CD4-positive, alpha-beta T cell treated with Interleukin-2 at 100 ng/mL for 4 hours (primary cell): ENCODE measurements at places on chromosomes 1 and 21.

- DNase-seq: no peak
These were observed 19.4 kb upstream of the TTC4 start for GRCh38 chr1:54696262-54696661.

GRCh38 chr1:173660306-173660705 is 9.3 kb downstream of the ANKRD45 start:
- DNase-seq: no peak

DNA sequence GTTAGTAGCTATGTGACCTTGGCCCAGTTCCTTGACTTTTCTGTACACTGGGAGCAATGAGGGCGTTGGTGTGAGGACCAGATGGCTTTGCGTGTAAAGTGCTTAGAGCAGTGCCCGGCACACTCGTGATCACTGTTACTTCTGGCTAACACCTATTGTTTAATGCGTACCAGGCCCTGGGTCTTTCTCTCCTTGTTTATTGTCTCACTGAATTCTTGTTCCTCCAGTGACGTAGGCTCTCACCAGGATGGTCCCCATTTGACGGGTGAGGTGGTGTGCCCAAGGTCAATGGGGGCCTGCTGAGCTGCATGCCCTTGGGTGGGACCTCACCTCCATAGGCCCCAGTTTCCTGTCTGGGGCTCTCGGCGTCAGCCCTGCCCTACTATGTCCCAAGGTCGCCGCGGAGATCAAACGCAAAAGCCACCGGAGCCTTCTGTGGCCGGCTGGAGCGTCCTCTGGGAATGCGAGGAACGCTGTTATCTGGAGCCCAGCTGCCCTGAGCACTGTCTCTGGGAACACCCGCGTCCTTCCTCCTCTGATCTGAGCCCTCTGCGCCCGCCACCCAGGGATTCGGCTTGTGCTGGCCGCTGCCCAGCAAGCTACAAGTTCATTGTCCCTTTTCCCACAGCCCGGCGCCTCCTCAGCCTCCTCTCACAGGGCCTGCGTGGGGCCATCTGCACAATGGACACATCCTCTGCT is 28.9 kb downstream of the ALPL start:
- DNase-seq: no peak

DNA sequence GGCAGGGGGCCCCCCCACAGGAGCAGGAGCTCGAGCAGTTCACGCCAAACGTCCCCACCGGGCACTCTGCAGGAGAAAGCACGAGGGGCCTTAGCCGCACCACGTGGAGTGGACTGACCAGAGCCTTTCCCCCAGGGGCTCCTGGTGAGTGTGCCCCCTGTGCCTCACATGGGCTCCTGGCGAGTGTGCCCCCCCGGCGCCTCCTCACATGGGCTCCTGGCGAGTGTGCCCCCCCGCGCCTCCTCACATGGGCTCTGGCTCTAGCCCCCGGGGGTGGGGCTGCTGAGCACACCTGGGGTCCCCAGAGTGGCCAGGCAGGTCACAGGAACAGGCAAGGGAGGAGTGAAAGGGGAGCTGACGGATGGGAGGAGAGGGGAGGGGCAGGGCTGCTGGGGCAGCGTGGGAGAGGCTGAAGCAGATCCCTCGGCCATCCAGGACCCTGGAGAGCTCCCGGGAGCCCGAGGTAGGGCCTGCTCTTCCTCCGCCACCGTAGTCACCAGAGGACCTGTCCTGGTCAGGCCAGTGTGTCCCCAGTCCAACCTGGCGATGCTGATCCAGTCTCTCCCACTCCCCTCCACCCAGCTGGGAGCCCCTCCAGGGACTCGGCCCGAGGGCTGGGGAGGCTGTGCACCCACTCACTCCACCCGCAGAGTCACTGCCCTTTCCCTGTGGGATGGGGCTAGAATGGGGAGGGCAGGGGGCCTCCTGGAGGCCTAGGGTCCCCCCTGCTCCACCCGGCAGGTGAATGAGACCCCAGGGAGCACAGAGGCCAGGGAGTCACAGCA is 47.6 kb downstream of the ARHGEF16 start:
- no peak for DNase-seq

- DNase-seq: no peak
These were observed 77.7 kb downstream of the KIRREL1 start for GRCh38 chr1:158071138-158071537.

GRCh38 chr1:36349241-36349671 is 25.8 kb upstream of the EVA1B start:
- no peak for DNase-seq

- no peak for DNase-seq
These were observed 78.5 kb upstream of the ADAMTS5 start for GRCh38 chr21:27045281-27045985.

DNA sequence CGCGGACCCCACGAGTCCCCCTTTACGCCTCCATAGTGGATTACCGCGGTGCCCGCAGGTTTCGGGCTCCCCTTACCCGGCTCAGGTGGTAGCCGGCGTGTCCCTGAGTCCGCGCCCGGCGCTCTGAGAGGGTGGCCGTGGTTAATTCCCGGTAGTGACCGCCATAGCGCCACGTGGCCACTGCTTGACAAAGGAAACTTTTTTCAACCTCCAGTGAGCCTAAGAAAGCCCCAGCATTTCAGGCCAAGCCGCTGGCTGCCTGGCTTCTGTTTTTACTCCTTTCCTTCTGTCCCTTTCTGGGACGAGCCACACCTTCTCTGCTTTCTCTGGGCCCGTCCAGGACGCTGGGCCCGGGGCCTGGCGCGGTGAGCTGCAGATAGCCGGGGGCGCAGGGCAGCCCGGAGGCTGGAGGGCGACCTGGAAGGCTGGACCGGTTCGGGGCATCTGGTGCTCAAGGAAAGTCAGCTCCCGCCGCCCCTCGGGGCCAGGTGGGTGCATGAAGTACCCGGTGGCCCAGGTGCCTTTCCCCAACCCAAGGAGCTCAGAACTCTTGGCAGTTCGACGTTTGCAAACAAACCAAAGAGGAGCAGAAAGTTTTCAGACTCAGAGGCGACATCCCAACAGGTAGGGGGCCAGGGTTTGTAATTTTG is 540 bp upstream of the C1orf198 start:
- DNase-seq: no peak

GRCh38 chr1:84598418-84598817 is 24.2 kb upstream of the CTBS start:
- no peak for DNase-seq
